IMR-90 (cell line): ENCODE measurements at places on chromosomes 1 and 21. TPM values are rescaled to one million over a fixed set of nuclear protein-coding genes. Genes with fewer than 3 reads are reported as not detected.

The LENEP gene
- total RNA-seq: not detected in 2 replicates

The PODN gene
- total RNA-seq: 0.54 and 0.56 TPM in 2 replicates

The FMO4 gene
- total RNA-seq: 0.36 and 0.56 TPM in 2 replicates

The SELENBP1 gene
- total RNA-seq: 21.1 and 21.3 TPM in 2 replicates

- H3K27ac ChIP-seq: no peak overlapping the region
- no peak overlapping the region for H3K4me3 ChIP-seq
- H3K4me1 ChIP-seq: peaks cover 5% of the 10 kb centered on the region
- peaks cover 8% of the 10 kb centered on the region for H3K27me3 ChIP-seq
- DNase-seq: no peak
Measured at GRCh38 chr1:84846387-84846786, 46.6 kb downstream of the LPAR3 start.
